ENCODE measurements at places on chromosomes 6 and 20.
A peak's percentile ranks its signal among the peaks of the same experiment; 100 is the strongest.

- no peak for DNase-seq
Measured at GRCh38 chr20:39865446-39865845, 823.6 kb downstream of the MAFB start.

- DNase-seq, result no peak
Measured at GRCh38 chr6:96755096-96755495, 82.2 kb downstream of the GPR63 start.

GRCh38 chr6:55250400-55250799, 76.1 kb downstream of the HCRTR2 start:
- no peak for DNase-seq

DNA sequence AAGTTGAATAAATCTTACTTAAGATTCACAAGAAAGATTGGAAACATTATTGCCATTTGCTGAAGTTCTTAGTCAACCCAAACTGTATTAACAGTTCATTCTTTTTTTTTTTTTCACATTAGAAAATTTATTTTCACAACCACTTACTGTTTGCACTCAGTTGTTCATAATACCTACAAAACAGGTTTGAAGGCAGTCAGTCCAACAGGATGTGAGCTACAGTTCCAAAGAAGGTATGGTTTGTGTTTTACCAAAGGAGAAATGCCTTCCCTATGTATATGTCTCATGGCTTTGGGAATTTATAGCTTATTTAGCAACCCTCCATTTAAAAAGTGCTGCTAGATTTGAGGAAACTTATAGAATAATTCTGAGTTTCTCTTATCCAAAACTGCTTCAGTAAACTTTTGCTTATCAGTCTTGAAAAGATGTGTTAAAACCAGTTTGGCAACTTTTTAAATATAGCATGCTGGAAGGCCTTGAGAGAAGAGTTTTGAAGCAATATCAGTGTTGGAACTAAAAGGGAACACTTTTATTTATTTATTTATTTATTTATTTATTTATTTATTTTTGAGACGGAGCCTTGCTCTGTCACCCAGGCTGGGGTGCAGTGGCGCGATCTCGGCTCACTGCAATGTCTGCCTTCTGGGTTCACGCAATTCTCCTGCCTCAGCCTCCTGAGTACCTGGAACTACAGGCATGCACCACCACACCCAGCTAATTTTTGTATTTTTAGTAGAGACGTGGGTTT, 46.8 kb upstream of the RREB1 start:
- no peak for DNase-seq

DNA sequence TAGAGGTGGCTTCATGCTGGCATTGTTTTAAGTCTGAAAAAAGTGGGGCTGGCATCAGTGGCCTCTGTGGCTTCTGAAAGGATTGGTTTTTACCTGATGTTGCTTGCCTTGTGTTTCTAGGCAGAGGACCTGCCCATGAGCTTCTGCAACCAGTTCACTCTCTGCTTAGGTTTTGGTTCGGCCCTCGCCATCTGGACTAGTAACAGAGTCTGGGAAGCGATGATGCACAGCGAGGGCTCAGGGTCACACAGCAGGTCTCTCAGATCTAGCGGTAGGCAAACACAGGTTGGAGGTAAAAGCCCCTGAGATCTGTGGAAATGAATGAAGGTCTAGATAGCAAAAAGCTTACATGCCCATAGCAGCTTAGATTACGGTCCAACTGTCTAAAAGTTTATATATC, 6.8 kb upstream of the RBL1 start:
- DNase-seq, result no peak

DNA sequence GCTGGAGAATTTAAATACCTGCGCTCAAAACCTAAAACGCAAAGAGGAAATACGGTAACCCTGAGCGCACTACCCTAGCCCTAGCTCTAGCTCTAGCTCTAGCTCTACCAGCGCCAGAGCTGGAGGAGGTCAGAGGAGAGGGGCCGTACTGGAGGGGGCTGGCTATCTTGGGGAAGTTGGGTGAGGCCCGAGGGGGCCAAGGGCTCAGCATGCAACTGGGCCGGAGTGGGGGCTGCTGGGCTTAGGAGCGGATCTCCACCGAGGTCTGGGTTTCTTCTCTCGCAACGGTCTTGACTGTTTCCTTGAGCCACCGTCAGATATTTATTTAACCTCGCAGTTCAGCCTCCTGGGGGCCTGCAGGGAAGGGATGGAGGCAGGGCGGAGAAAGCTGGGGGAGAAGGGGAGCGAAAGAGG, 91.0 kb downstream of the NCR2 start:
- no peak for DNase-seq

DNA sequence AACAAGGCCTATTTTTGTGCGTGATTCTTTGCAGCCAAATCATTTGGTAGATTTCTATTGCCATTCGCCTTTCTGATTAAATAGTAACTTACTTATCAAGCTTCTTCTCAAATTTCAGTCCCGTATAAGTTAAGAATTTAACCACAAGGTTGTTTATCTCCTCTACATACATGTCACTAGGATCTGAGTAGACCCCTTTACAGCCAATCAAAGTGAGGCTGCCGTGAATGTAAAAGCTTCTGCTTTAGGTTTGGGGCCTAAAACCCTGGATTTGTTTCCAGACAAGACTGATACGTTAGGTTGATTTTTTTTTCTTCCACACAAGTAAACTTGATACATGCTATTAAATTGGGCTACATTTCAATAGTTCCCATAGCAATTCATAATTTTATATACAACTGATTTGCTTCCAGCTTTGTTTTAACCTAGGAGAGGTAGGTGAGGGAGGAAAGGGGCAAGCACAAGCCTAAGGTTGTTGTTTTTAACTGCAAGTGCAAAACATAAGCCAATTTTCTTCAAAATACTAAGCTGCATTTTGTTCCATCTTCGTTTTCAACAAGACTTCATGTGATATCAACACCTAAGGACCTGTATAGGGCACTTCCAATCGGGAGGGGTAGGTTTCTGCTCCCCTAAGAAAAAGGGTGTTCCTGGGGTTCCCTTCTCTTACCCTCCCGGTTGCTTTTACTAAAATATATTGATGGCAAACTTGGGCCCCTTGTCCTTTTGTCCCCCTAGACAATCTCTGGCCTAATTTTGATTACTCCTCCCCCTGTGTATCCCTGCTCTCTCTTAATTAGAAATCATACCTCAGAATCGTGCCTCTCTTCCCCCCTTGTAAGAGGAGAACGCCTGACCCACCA, 1.7 kb downstream of the RANBP9 start:
- no peak for DNase-seq

DNA sequence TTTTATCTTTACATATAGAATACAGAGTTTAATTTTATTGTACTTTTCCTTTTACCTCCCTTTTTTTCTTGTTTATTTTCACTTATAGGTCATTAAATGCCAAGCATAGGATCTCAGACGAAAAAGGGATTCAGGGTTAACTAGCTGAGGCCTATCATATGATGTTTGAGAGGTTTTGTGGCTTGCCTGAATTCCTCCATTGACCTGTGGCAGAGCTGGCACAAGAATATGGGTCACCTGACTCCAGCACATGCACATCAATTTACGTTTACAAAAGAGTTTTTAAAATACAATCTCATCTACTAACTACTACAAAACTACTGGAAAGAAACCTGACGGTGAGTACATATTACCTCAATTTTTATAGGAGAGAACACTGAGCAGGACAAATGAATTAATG, 60.4 kb downstream of the SGK1 start:
- DNase-seq, result no peak

DNA sequence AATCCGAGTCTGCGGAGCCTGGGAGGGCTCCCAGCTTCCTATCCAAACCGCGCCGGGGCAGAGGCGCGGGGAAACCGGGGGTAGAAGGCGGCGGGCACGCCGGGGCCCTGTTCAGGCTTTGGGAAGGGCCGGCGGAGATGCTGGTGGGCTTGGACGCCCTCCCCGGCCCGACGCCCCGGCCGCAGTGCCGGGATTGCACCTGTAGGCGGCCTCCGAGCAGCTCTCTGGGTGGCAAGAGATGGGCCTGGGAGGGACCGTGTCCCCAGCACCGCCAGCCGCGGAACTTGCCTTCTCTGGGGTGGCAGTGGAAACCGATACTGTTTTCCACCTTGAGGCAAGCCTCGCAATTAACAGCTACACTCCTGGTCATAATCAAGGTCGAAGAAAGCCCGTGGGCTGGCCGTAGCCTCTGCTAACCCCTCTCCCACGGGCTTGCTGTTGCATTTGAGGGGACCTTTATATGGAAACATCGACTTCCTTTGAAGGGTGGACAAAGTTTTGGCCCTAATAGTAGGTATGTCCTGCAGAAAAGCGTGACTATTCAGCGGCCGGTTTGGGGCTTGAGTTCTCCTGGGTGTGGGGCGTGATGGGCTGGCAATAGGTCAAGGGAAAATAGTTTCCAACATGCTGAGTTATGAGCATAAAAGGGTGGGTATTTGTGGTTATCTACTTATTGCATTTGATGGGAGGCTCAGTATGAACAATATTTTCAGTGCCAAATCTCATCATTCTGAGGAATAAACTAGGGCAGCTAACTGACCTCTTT, 1.1 kb upstream of the JAG1 start:
- peak; percentile 95 for DNase-seq

GRCh38 chr6:111070105-111071005, 16.9 kb upstream of the SLC16A10 start:
- no peak for DNase-seq

GRCh38 chr6:168105813-168106632, 27.0 kb upstream of the FRMD1 start:
- DNase-seq, result no peak

DNA sequence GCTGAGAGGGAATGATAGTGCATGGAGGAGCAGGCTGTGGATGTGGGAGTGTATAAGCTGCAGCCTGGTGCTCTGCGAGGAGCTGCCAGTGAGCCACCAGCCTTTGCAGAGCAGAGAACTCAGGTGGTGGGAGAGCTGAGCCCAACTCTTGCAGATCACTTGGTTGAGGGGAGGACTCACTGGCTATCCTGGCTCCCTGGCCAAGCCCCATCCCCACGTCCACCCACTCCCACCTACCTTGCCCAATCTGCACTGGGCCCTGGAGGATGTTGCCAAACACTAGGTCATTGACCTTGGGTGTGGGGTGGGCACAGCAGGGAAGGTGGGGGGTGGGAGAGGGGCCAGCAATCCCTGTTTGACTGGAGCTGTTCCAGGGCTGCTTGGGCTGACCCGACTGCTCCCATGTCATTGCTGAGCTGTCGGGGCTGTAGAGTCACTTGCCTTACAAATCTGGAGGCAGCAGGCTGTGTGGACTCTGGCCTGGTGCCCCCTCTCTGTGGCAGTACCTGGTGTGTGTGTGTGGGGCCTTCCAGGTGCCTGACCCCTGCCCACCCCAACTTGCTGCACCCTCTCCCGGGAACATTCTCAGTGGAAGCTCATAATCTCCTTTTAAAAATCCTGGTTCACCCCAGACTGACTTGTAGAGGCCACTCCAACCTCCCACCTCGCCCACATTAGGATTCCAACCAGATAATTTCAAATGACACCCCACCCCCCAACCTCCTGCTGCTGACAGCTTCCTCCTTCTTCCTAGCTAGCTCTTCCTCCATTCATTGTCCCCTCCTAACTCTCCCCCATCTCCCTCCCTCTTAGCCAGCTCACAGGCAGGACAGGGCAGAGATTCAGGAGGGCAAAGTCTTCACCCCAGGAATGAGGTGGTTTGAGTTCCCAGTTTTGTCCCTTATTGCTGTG, 162.3 kb downstream of the MRPL14 start:
- DNase-seq, result peak; percentile 53
